Stimulated activated CD4-positive, alpha-beta T cell treated with anti-CD3 and anti-CD28 coated beads, Interleukin-2, amount 100 ng/mL, for 48 hours (primary cell): ENCODE measurements at places on chromosomes 5 and 9.

- DNase-seq = no peak
Observed at GRCh38 chr5:131209175-131209505, 38.4 kb downstream of the LYRM7 start.

DNA sequence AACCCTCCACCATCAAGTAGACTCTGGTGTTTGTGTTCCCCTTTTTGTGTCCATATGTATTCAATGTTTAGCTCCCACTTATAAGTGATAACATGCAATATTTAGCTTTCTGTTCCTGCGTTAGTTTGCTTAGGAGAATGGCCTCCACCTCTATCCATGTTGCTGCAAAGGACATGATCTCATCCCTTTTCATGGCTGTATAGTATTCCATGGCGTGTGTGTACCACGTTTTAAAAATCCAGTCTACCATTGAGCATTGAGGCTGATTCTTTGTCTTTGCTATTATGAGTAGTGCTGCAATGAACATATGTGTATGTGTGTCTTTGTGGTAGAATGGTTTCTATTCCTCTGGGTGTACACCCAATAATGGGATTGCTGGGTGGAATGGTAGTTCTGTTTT, 140.1 kb downstream of the BASP1 start:
- no peak for DNase-seq

GRCh38 chr9:74379718-74380117, 117.4 kb upstream of the RORB start:
- DNase-seq = no peak

DNA sequence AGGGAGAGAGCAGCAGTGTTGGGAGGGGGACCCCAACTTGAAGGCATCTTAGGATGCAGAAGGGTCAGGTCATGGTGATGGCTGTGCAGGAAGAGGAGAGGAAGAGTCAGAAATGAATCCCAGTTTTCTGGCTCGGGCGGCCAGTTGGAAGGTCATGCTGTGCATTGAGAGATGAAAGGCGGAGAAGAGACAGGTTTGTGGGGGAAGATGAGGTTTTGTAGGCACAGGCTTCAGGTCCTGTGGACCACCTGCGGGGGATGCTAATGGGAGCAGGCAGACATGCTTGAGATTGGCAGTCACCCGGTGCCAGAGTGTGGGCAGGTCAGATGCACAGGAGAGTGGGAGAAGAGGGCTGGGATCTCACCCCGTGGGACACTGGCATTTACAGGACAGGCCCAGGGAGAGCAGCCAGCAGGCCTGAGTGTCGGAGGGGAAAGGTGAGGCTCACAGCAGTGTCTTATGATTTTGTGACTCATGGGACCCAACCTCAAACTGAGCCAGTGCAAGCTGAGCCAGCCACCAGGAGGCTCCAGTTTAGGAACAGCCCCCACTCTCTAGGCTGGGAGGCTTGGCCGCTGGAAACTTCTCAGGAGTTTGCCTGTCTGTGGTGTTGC, 17.5 kb downstream of the STXBP1 start:
- DNase-seq = no peak

DNA sequence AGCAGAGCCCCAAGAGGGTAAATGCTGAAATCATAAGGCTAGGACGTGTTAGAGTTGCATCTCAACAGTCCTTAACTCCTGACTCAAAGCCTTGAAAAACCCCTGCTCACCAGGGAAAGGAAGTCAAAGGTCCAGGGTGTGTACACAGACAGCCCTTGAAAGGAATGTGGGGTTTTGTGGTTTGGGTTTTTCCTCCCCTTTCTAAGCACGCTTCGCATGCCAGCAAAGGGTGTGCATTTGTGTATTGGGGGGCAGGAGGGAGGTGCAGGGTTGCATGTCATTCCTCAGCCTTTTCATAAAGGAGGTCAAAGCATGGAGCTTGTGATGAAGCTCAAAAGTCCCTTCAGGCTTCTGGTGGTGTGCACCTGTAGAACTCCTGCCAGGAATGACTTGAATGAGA, 17.3 kb upstream of the XPA start:
- DNase-seq = no peak

- no peak for DNase-seq
Observed at GRCh38 chr5:154677921-154678320, 77.3 kb upstream of the LARP1 start.

- no peak for DNase-seq
Observed at GRCh38 chr9:21552244-21553170, 70.4 kb upstream of the IFNE start.

DNA sequence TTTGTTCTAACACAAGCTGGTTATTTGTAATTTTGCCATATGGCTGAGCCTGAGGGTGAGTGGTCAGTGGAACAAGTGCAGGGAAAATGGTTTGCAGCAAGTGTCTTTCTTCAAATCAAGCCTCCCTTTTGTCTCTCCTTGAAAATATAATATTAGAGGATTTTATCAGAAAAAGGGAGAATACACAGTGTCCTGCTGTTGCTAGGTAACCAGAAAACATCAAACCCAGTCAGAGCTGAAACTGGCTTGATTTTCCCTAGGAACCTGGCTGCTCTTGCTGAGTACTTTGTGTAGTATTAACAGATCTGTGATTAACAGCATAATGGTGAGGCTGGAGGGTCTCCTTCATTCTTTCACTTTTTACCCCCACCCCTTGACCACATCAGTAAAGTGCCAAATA, 314.0 kb downstream of the ARHGEF28 start:
- no peak for DNase-seq

DNA sequence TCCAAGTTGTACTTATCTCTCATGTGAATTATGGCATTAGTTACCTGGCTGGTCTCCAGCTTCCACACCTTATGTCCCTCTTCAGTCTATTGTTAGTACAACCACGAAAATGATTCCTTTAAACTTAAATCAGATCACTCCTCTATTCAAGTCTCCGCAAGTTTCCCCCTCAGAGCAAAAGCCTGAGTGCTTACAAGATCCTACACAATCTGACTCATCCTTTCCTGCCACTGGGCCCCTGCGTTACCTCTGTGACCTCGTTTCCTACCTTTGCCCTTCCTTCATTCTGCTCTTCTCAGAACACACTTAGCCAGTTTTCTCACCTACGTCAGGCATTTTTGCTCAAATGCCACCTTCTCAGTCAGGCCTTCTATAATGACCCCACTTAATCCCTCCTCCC, 45.1 kb upstream of the GLIS3 start:
- DNase-seq = peak; percentile 12

GRCh38 chr5:13278811-13279210, 665.7 kb downstream of the DNAH5 start:
- no peak for DNase-seq

DNA sequence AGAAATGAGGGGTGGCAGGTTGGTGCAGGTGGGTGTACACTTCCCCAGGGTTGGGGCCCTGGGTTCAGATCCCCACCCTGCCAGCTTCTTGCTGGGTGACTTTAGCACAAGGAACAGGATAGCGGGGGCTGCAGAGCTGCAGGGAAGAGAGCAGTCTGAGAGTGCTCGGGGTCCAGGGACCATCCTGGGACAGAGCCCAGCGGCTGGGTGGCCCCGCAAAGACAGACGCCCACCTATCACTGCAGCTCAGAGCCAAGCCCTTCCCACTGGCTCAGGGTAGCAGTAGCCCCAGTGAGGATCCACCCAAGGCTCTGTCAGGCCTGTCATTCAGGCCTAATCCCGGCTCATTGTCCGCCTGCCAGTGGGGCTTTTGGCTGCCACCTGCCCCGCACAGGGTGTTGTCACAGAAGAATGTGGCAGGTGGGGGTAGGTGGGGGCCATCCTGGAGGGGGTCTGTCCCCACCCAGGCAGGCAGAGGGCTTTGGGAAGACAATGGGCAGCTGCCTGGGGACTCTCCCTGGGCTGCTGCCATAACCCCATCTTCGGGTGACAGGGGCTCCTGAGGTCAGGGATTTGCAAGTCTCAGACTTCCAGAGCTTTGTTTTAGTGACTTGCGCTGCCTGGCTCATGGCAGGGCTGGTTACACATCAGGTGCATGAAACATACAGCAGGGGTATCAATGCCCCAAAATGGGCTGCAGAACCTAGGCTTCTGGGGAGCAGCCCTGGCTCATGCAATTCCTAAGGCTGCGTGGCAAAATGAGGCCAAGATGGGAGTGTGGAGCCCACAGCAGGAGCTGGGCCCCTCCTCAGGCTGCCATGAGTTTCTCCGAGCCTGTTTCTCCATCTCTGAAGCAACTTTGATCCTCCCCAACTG, 52.1 kb downstream of the BARX1 start:
- no peak for DNase-seq

GRCh38 chr9:101114317-101114716, 85.8 kb downstream of the PLPPR1 start:
- DNase-seq = no peak

GRCh38 chr5:166961913-166962312, 1329.5 kb upstream of the WWC1 start:
- no peak for DNase-seq
